A549 treated with dexamethasone at 1 μM for 4 hours (cell line): ENCODE measurements at places on chromosomes 12 and 14. TPM values are rescaled to one million over a fixed set of nuclear protein-coding genes. Genes with fewer than 3 reads are reported as not detected.

Gene RD3L
- total RNA-seq, result not detected in 5 replicates

Gene OAS2
- total RNA-seq, result 0.08 to 0.26 TPM (median 0.18 TPM) in 5 replicates

Gene TAS2R8
- not detected in 5 replicates for total RNA-seq

Gene MTHFD1
- total RNA-seq, result 112 to 124 TPM (median 117 TPM) in 5 replicates

Gene SOAT2
- total RNA-seq, result 0.17 to 0.27 TPM (median 0.26 TPM) in 5 replicates

Gene FAM181A
- not detected in 5 replicates for total RNA-seq

Gene SP1
- total RNA-seq, result 17.9 to 30.9 TPM (median 26.5 TPM) in 5 replicates

Gene KRT83
- total RNA-seq, result 2.4 to 3.0 TPM (median 2.8 TPM) in 5 replicates

Gene CLEC14A
- not detected in 5 replicates for total RNA-seq

Gene TAS2R19
- total RNA-seq, result 0.09 to 0.15 TPM in 2 of 5 replicates, not detected in the others

Gene ASB2
- total RNA-seq, result 0.32 to 0.76 TPM (median 0.38 TPM) in 5 replicates
